ENCODE measurements at places on chromosomes 12 and 14.

DNA sequence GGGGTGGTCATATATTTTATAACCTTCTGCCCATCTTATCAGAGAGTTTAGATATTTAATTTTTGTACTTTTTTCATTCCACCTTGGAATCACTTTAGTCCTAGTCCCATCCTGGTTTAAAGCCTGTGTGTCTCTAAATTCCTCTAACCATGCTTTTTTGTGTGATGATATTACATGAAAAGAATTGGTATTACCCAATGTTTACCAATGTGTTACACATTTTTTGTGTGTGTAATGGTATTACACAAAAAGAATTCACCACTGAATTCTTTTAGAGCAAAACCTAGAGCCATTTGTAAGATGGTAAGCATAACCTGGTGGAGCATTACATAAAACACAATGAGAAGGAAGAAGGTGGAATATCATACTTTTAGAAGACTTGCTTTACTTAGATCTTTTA lies 77.5 kb downstream of the FAR2 start:
- DNase-seq = no peak

GRCh38 chr14:106586098-106586704 lies 1059.8 kb downstream of the TMEM121 start:
- peak; percentile 64 for DNase-seq

- no peak for DNase-seq
Measured at GRCh38 chr12:75974323-75975187, 57.0 kb downstream of the PHLDA1 start.

DNA sequence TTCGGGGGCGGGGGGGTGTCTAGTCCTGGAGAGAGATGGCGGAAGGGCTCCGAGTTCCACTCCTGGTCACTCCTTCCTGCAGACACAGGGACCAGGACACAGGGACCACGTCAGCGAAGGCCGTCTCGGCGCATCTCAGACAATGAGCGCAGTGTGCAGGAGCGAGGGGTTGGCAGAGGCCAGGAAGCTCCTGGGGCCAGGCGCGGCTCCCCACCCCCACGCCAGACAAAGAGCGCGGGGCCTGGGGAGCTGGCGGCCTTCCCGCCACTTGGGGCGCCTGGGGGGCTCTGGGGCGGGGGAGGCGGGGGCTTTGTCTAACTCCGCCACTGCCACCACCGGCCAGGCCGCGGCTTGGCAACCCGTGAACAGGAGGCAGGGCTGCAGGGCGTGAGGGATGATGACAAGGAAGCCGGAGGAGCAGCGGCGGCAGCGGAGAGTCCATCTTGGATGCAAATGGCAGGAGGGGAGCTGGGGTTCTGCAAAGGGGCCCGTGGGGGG lies 2.2 kb downstream of the CDK2AP1 start:
- DNase-seq = peak; percentile 49

GRCh38 chr12:40107803-40108620 lies 2.1 kb upstream of the SLC2A13 start:
- no peak for DNase-seq

DNA sequence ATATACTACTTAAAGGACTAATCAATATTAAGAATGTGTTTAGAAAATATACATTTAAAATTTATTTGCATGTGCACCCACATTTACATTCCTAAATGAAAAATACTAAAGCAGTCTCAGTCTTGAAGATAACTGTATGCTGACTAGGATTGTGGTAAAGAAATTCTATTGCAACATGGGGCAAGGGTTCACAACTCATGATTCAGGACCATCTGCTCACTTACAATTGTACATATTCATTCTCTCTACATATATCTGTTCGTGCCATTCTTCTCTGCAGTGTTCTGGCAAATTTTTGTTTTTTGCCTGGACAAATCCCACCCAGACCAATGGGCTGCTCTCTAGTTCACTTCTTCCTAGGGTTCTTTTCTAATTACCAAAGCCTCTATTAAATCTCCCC lies 417.2 kb upstream of the NOVA1 start:
- DNase-seq = no peak

DNA sequence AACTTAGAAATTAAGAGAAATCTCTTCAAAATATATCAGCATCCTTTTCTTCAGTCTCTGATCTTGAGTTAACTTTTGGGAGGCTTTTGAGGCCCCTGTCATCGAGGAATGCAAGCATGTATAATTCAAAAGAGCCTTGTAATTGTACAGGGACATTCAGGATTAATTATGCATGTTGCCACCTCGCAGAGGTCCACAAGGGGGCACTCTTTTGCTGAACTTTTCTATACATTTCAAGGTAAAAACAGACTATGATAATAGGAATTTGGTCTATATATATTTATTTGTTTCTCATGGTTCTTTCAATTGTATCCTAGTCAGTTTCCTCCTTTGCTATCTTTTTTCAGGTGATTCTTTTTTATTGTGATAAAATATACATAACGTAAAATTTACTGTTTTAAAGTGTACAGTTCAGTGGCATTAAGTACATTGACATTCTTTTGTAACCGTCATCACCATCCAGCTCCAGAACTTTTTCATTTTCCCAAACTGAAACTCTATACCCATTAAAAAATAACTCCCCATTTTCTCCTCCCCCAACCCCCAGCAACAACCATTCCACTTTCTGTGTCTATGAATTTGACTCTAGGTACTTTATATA lies 47.0 kb upstream of the SLC2A13 start:
- DNase-seq = peak; percentile 47

GRCh38 chr12:43309959-43310358 lies 242.0 kb downstream of the ADAMTS20 start:
- no peak for DNase-seq

DNA sequence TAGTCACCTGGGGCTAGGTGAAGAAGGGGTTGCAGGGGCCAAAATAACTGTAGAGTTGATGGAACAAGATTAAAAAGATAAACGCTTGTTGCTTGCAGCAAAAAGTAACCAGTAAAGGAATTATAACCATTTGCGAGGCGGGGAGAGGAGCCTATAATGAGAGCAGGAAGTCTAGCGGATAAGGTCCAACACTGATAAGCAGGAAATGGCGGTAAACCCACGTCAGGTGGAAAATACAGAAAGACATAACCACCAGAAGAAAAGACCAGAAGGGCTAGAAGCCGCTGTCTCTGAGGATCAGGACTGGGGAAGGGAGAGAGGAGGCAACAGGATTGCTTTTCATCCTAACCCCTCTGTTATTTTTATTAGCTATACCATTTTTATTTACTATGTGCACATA lies 303.3 kb downstream of the DPF3 start:
- peak; percentile 10 for DNase-seq

DNA sequence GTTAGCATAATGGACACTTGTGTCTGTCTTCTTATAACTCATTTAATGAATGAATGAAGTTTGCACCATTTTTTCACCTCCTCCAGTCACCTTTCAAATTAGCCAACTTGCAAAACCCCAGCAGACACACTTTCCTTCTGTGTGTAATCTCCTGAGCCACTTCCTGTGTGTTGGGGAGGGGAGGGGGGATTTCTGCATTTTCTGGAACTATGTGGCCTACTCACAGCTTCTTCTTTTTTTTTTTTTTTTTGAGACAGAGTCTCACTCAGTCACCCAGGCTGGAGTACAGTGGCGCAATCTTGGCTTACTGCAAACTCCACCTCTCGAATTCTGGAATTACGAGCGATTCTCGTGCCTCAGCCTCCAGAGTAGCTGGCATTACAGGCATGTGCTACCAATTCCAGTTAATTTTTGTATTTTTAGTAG lies 4.1 kb upstream of the SERPINA1 start:
- peak; percentile 29 for DNase-seq

GRCh38 chr12:103336940-103337339 lies 158.8 kb downstream of the C12orf42 start:
- DNase-seq = no peak

GRCh38 chr12:129186952-129187351 lies 333.7 kb downstream of the GLT1D1 start:
- DNase-seq = no peak

GRCh38 chr12:11785712-11786111 lies 136.2 kb downstream of the ETV6 start:
- no peak for DNase-seq

DNA sequence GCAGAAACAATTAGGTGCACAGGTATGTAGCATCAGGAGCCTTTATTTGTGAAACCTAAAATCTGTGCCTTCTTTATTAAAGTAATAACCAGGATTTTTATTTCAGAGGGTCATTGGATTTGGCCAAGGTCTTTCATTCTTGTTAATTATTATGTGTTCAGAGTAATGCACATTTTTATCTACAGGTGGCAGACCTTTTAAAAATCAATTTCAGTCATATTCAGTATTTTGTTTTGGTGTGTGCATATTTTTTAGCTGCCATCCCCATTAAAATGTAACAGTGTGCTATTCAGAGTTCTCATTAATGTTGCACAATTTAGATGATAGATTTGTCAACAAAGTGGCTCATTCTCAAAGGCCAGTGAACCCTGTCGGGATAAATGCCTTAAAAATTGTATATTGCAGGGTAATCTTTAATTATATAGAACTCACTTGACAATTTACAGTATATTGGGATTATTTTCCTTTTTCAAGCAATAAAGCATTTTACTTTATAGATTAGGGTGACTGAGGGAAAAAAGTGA lies 319.3 kb upstream of the SOX5 start:
- DNase-seq = no peak

GRCh38 chr12:49893753-49894750 lies 9.6 kb downstream of the FAIM2 start:
- no peak for DNase-seq

GRCh38 chr14:41636492-41637392 lies 30.1 kb downstream of the LRFN5 start:
- no peak for DNase-seq

DNA sequence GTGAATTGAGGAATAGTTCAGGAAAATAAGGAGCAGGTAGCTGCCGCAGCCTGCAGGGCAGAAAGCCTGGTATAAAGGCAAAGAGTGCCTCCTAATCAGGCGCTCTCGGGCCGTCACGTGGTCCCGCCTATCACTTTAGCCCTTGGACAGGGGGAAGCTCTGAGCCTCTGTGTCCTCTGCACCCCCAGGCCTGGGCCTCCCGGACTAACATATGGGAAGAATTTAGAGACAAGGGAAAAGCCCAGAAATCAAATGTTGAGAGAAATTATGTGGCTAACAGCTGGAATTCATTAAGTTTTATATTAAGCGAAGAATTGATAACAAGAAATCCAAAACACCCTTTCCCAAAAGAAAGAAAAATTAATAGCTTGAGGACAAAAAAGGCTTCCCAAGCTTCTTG lies 417.7 kb downstream of the ATP23 start:
- DNase-seq = no peak

- DNase-seq = no peak
Measured at GRCh38 chr14:38016497-38016896, 191.2 kb upstream of the SSTR1 start.

DNA sequence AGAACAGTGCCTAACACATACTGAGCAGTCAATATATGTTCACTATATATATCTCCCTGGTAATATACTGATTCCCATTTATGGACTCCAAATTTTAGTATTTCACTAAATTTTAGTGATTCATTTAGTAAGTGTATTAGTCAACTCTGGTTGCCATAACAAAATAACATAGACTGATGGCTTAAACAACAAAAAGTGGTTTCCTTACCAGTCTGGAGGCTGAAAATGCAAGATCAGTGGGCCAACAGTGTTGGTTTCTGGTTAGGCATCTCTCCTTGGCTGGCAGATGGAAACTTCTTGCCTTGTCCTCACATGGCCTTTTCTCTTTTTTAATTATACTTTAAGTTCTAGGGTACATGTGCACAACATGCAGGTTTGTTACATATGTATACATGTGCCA lies 28.7 kb downstream of the SIX6 start:
- no peak for DNase-seq

- DNase-seq = peak; percentile 31
Measured at GRCh38 chr12:6092784-6093722, 31.4 kb downstream of the VWF start.

- DNase-seq = peak; percentile 4
Measured at GRCh38 chr12:51678086-51678724, 87.2 kb downstream of the SCN8A start.

DNA sequence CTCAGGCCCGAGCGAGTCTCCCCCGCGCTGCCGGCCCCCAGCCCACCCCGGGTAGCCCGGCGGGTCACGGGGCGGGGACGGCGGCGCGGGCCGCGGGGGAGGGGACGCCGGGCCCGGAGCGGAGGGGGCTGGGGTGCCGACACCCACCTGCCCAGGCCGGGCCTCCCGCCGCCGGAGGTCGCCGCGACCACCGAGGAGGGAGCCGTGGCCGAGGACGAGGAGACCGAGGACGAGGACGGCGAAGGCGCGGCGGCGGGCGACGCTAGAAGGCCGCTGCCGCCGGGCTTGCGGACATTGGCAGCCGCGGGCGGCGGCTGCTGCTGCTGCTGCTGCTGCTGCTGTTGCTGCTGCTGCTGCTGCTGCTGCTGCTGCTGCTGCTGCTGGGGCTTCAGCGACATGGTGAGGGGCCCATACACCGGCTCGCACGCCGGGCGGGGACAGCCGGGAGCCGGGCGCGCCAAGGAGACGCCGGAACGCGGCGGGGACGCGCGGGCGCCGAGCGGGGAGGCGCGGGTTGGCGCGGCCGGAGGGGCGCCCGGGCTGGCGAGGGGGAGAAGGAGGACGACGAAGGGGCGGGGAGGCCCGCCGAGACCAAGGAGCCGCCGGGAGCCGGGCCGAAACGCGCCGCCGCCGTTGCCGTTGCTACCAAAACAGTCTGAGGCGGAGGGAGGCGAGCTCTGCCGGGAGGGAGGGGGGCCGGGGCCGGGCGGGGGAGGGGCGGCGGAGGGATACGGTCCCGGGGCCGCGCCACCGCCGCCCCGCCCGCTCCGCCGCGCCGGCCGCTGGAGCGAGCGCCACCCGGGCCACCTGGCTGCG lies at the start of gene ATXN2:
Gene ATXN2 (minus strand): TSS at position 679 of the 816 bp plus-strand sequence. CDS start 281 bp downstream, at position 398.
- DNase-seq = peak; percentile 76

DNA sequence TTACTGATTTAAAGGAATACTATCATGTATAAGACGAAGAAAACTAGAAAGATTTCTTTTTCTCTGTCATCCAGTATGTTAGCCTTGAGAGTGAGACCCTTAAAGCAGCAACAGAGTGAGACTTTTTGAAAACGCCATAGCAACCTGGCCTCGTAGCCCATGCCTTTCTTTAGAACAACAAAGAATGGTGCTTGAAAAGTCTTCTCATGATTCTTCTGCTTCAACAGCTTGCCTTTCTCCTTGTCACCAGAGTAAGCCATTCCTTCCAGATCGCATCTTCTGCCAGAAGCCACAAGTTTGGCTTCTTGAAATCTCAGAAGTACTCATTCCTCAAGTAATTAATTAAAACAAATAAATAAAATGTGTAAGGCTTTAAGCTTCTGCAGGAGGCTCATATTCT lies 109.3 kb downstream of the PDE3A start:
- no peak for DNase-seq

GRCh38 chr14:34971801-34972200 lies 11.0 kb upstream of the SRP54 start:
- no peak for DNase-seq

GRCh38 chr14:75234173-75235115 lies 44.2 kb upstream of the FOS start:
- DNase-seq = peak; percentile 70
